ENCODE measurements at places on chromosomes 7 and 10.

GRCh38 chr7:156618078-156618779 is 22.3 kb upstream of the RNF32 start:
- DNase-seq = no peak

GRCh38 chr7:15612205-15612604 is 50.4 kb upstream of the AGMO start:
- DNase-seq = no peak

GRCh38 chr7:151461096-151461941 is 21.4 kb upstream of the CRYGN start:
- no peak for DNase-seq

- no peak for DNase-seq
These were observed 331.3 kb upstream of the COBL start for GRCh38 chr7:51647931-51648351.

DNA sequence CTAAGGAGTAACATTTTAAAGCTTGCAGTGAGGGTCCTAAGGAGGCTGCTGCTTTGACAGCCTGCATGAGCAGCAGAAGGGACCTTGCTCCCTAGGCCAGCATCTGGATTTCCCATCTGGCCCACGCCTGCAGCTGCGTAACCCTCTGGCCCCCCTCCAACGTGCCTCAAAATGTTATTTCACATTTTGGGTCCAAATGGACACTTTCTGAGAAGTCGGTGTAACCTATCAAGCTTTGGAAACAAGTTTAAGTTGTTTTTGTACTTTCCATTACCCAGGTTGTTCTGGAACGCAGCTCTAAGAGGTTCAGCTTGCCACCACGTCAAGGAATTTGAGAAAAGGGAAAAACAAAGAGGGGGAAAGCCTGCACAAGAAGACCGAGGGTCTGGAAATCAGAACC is 338.3 kb downstream of the KCNMA1 start:
- no peak for DNase-seq

DNA sequence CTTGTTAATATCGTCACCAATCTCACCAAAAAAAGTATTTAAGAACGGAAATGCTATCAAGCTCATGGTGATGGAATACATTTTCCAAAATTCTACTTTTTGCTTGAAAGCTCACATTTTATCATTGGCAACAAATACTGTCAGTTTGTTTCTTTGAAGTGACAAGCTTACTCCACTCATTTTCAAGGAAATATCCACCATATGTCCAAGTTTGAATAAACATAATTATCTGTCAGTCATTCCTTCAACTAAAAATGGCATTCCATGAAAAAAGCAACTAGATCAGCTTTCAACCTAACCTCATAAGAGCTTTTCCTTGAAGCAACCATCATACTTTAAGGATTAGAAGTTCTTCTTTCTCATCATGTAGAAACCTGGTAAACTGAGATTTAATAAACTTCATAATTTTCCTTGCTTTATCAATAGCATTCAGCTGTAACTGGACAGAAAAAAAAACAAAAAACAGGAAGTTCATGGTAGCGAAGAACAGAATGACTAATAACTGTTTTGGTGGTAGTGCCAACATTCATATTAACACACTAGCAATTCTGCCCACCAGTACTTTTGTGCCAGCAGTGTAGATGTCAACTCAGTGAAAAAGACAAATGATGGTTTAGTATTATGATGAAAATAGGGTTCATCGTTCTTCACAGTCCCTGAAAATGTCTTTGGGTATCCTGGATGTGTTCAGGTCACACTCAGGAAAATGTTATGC is 764.9 kb downstream of the GRM8 start:
- DNase-seq = no peak

DNA sequence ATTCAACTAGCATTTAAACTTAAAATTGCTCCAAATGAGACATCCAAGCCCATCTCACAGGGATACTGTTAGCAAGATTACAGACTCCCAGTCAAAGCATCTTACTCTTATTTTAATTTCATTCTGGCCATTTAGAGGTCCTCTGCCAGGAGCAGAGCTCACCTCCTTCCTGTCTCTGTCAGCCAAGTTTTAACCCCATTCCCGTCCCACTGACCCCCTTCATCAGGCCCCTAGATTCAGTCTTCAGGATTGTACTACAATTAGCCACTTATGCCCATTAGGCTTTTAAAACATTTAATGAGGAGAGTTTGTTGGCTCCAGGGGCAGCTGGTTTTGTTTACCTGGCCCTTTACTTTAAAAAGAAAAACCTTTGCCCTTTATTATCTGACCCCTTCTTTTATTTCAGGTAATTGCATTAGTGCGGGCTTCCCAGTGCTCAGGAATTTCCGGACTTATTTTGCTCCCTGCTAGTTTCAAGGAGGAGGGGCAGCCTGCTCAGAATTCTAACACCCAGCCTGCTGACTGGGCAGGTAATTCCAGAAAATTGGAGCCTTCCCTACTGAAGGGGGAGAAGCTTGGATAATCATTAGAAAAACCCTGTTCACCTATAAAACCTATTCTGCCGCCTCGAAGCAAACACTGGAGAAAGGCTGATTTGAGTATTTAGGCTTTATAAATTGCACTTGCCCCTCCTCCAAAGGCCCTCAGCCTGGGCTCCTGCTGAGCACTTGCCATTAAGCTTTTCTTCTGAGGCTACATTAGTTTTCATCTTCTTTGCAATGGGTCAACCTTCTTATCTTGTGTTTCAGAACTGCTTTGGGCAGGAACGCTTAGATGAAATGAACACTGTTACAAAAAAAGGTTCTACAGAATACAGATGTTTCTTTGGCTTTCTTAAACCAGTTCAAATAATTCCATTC is 200.5 kb upstream of the HPS1 start:
- no peak for DNase-seq

DNA sequence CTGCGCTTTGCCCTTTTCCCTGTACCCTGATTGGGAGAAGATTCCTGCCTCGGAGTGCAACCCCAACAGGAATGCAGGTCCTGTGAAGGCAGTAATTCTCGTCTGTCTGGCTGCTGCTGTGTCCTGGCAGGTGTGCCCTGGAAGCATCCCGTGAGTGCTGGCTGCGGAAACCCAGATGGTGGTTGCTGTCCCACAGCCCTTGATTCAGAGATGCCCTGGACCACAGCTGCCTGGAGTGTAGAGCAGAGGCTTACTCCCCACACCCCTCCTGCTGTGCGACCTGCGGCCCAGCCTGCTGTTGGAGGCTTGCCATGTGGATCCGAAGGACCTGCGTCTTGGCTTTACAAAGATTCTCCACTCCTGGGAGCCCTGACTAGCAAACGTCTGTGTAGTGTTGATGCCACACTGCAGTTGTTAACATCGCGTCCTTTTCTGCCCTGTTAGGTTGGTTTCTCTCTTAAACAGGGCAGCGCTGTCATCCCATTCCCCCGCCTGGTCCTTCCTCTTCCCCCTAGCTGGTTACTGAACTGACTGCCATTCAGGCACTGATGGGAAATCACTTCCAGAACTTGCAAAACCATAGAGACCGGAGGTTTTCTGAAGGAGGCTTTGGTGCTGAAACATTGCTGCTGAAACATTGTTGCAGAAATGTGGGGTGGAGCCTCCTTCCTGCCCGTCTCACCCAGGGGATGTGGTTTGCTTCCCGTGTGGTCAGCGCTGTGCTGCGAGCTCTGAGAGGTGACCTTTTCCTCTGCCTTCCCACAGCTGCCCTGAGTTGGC is 53.3 kb downstream of the DNAJB6 start:
- no peak for DNase-seq

DNA sequence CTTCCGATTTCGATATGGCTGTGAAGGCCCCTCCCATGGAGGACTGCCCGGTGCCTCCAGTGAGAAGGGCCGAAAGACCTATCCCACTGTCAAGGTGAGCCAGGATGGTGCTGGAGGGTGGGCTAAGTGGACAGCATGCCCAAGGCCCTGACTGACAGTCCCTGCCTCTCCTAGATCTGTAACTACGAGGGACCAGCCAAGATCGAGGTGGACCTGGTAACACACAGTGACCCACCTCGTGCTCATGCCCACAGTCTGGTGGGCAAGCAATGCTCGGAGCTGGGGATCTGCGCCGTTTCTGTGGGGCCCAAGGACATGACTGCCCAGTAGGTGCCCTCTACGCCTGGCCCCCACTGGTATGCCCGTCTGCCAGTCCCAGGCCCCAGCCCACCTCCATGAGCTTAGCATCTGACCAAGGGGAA is 1.2 kb downstream of the NFKB2 start:
- DNase-seq = no peak

DNA sequence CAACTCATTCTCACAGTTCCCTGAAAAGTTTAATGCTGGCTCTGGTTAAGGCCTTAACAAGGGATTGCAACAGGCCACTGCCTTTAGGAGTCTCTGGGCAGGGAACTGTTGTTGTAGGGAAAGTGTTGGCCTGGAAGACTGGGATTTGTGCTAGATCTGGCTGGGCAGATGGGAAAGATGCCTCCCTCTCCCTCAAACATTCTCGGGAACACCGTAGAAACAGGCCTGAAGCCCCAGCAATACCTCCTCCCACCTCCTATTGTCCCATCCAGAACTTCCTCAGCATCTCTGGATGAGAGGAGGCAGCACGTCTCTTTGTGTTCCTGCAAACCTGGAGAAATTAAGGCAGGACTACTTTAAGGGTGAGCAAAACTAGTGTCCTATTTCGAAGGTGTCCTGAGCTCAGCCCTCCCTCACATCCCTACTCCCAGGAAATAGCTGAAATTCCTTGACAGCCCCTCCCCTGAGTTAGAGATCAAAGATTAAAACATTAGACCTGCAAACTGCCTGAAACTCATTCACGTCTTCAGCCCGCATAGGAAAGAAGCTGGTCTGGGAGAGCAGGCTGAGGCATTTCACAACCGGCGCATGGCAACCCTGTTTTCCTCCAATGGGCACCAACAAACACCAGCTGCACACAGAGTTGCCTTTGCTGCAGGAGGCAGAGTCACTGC is 10.9 kb upstream of the MAP3K8 start:
- peak; percentile 53 for DNase-seq

- DNase-seq = no peak
These were observed 281.8 kb upstream of the KLF6 start for GRCh38 chr10:4066581-4067390.
